ENCODE measurements at places on chromosomes 4 and X.

- no peak for DNase-seq
These were observed 36.3 kb upstream of the ZFX start for GRCh38 chrX:24113181-24113580.

GRCh38 chr4:98624642-98625041, 33.8 kb downstream of the TSPAN5 start:
- DNase-seq = no peak

DNA sequence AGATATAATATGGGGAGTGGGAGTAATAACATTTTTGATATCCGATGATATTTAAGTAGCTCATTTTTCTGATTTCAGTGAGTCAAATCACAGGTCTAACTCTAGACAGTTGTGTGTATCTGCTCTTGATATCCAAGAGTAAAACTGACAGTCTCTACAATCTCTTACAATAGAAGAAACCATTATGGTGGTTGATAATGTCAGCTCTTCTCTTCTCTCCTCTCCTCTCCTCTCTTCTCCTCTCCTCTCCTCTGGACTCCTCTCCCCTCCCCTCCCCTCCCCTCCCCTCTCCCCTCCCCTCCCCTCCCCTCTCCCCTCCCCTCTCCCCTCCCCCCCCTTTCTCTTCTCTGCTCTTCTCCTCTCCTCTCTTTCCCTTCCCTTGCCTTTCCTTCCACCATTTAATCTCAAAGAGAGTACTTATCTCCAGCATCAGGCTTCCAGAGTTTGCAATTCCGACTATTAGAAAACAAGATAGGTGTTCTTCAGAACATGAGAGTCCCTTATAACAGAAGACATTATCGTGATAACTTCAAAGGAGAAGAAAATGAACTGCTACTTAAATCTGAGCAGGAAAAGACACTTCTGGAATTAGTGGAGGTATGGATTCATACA, 6.2 kb downstream of the TDO2 start:
- DNase-seq = no peak

DNA sequence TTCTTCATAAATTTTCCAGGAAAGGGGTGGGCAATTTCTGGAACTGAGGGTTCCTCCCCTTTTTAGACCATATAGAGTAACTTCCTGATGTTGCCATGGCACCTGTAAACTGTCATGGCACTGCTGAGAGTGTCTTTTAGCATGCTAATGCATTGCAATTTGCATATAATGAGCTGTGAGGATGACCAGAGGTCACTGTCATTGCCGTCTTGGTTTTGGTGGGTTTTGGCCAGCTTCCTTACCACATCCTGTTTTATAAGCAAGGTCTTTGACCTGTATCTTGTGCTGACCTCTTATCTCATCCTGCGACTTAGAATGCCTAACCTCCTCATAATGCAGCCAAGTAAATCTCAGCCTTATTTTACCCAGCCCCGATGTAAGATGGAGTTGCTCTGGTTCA, 577.8 kb downstream of the NLGN4X start:
- DNase-seq = no peak

DNA sequence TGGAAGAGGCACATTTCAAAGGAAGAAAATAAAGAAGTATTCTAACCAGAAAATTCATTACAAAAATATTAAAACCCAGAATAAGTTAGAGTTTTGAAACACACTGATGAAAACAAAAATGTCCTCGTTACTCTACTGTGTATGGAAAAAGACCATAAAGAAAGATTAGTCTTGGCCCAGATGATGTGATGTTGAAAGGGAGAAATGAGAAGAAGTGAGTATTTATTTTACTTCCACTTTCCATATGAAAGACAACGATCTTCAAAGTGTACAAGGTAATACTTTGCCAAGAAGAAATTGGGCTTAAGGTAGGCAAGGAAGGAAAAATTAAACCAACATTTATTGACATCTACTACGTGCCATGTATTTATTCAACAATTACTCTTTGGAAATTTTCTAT, 48.6 kb upstream of the EMCN start:
- no peak for DNase-seq

DNA sequence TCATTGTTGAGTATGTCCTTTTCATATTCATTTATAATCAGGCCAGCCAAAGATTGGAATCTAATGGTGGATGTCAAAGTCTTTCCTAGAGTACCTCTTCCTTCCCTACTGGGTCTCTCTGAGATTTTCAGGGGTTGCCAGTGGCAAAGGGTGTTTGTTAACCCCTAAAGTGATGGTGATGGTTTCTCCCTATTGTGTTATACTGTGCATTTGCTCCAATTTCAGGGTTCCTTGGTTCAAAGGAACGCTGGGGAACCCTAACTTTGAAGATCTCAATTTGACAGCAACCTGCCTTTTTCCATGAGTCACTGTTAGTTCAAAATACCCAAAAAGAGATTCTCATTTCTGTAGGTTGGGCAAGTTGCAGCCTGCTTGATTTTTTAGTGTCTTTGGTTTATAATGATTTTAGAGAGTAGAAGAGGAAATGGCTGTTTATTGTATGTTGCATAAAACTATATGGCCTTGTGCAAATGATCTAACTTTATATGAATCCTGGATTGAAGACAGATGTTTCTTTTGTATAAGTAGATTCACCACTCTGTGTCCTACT, 23.0 kb downstream of the GAB1 start:
- no peak for DNase-seq

- DNase-seq = no peak
These were observed 17.4 kb downstream of the CD40LG start for GRCh38 chrX:136665258-136665900.

- DNase-seq = no peak
These were observed 47.5 kb upstream of the SPANXN4 start for GRCh38 chrX:142978130-142978684.

Data from SHP77 (cell line).